OCI-LY7 (cell line): ENCODE measurements at places on chromosomes 1 and 21.

GRCh38 chr1:106194206-106194605 is 862.3 kb upstream of the PRMT6 start:
- DNase-seq: no peak

DNA sequence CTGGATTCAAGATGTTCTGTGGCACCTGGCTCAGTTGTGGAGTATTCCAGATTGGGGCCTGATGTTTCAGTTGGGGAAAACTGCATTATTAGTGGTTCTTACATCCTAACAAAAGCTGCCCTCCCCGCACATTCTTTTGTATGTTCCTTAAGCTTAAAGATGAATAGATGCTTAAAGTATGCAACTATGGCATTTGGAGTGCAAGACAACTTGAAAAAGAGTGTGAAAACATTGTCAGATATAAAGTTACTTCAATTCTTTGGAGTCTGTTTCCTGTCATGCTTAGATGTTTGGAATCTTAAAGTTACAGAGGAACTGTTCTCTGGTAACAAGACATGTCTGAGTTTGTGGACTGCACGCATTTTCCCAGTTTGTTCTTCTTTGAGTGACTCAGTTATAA is 7.2 kb downstream of the FPGT start:
- no peak for DNase-seq

DNA sequence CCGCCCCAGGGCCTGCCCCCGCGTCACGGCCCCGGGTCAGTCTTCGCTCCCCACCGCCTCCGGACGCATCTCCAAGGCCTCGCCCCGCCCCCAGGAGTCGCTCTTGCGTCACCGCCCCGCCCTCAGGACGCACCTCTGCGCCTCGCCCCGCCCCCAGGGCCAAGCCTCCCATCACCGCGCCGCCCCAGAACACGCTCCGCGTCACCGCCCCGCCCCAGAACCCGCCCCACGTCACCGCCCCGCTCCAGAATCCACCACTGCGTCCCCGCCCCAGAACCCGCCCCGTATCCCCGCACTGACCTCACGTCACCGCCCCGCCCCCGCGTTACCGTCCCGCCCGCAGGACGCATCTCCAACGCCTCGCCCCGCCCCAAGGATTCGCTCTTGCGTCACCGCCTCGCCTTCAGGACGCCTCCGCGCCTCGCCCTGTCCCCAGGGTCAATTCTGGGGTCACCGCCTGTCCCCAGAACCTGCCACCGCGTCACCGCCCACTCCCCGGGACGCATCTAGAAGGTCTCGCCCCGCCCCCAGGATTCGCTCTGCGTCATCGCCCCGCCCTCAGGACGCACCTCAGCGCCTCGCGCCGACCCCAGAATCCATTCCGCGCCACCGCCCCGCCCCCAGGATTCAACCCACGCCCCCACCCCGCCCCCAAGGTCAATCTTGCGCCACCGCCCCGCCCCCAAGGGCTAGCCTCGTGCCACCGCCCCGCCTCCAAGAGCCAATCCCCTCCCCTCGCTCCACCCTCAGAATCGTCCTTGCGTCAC is 451 bp upstream of the CASP9 start:
- peak; percentile 99 for DNase-seq

GRCh38 chr1:201119206-201120197 is 7.3 kb upstream of the CACNA1S start:
- DNase-seq: peak; percentile 67

DNA sequence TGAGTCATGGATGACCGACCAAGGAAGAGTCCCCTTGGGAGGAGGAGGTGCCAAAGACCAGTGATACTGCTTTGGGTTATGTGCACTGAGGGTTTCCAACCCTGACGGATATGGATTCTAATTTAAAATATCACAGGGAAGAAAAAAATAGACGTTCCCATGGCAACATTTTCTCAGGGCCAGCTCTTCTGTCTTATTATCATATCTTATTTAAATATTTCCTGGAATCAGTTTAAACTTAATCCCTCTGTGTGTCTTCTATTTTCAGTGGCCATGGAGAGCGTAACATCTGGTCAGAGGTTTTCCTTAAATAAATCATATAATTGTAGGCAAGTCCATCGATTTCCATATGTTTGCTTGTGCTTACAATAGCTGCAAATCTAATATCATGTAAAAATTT is 205.4 kb upstream of the FMN2 start:
- no peak for DNase-seq

DNA sequence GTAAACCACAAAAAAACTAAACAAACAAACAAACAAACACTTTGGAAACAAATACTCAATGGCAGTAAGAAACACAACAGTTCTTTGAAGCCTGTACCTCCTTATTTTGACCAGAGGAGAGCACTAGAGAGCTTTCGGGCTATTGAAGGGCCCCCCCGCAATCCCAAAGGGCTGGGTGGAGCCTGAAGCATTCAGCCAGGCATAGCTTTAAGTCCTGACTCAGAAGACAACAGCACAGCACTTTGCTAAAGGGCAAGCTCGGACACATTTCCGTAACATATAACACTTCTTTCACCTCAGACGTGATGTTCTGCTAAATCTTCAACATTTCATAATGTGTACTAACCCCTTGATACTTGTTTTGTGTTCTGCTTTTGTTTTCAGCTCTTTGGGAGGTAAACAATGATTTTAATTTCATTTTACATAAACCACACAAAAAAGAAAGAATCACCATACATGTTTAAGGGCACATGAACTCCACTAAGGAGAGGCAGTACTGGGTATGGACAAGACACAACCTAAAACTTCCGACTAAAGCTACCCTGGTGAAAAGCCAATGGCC is 9.7 kb upstream of the SHCBP1L start:
- peak; percentile 81 for DNase-seq

DNA sequence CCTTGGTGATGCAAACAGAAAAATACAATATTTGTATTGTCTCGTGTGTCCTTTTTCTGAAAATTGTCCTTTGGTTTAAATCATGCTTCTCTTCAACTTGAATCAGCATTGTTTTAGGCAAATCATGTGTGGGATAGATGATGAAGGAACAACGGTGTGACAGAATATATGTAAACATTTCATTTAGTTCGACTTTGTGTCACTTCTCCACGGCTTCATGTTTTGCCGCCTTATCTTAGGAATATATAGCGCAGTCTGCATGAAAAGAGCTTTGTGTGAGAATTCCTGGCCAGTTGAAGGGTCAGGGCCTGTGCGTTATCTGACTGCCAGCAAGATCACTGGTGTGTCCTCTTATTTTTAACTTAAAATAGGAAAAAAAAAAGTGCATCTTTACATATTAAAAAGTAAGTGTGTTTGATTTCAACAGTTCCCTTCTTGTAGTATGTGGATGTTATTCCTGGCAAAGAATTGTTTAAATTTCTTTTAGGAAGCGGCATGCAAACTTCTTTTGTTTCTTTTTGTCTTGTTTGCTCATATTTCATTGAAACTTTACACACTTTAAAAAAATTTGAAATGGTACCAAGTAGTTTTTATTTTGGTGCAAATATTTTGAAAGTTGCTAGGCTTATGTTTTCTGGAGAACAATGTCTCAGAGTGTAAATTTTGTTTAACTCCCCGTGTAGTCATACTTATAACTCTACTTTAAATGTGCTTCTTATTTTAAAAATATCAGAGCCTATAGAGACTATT is 465.2 kb downstream of the USP25 start:
- no peak for DNase-seq

GRCh38 chr1:225794954-225795353 is 15.0 kb upstream of the EPHX1 start:
- no peak for DNase-seq

GRCh38 chr1:3673381-3674099 is 21.2 kb downstream of the TP73 start:
- DNase-seq: peak; percentile 25

DNA sequence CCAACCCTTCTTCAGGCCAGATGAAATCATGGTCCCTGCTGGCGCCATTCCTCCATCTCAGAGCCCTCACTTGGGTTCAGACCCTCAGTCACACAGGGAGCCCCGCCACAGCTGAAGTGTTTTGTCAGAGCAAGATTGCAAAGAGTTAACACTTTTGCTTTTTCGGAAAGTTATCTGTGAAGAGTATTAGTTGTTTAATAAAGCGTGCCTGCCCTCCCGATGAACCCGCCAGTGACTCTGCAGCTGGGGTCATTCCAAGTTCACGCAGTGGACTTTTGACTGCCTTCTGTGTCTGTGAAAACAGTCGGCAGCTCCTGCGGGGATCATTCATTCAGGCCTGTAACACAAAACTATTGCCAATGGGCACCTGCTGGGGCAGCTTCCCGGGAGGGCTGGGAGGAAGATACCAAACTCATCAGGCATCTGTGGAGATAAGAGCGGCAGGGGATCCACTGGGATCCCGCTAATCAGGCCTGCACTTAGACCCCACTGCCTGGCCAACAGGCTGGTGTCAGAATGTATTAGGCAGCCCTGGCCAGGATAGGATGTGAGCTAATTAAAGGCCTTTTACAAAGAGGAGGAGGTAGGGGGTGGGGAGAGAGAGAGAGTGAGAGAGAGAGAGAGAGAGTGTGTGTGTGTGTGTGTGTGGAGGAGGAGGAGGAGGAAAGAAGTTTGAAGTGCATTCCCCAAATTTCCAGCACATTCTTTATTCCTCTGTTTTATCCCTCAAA is 184.5 kb downstream of the DHRS3 start:
- DNase-seq: no peak

DNA sequence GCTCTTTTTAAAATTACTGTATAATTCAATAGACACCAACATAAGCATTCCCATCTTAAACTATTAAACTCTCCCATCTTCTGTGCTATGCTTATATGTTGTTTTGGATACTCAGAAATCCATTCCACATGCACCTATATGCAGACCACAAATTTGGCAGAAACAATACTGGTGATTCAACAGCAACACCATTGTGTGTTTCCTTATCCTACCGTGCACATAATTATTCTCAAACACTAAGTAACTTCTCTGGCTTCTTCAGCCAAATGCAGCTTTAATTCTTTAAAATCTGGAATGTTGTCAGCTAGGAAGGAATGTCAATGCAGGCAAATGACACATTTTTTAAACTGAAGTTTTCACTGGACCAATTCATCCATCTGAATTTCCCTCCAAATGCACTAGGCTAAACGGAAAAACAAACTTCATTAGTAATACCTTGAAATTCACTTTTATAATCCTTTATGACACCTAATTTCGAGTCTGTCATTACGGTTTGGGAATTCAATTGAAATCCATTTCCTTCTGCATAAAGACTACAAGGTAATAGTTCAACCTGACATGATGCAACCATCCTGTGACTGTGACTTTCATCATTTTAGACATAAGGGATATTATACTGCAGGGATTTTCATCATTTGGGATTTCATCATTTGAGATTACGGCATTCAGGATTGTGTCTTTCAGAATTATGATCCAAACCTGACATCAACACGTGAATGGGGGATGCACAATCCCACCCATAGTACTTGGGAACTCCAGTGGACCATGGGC is 308.5 kb downstream of the LTN1 start:
- DNase-seq: no peak

GRCh38 chr1:183901748-183902330 is 96.9 kb downstream of the RGL1 start:
- no peak for DNase-seq

GRCh38 chr1:150420560-150421265 is 56.8 kb downstream of the RPRD2 start:
- no peak for DNase-seq

DNA sequence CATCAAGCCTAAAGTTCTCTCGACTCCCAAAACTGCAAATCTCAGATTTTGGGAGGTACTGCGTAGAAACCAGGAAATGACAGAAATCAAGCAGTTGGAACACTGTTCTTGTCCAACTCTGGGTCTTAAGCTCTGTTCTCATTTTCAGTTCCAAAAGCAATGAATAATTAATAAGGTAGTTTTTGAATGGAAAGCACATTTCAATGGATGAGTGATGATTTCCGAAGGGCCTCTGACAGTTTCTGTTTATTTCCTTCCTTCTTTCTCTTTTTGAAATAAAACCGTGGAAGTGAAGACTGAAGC is 20.9 kb upstream of the TARBP1 start:
- DNase-seq: no peak

DNA sequence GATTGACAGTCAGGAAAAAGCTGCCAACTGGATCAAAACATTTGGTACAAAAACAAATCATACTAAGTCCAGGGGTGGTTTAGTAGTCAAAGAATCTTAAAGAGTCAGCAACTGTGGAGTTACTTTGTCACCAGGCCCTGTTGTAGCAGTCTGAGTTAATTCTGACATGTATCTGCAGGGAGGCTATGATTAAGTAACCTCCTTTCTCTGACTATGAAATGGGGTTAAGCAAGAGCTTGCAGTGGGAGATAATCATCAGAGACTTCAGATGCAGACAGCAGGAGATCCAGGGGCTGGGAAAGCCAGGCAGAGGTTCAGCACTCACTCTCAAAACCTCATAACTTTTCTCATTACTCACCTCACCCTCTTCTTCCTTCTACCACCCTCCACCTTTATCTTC is 99.2 kb upstream of the BTG3 start:
- no peak for DNase-seq

DNA sequence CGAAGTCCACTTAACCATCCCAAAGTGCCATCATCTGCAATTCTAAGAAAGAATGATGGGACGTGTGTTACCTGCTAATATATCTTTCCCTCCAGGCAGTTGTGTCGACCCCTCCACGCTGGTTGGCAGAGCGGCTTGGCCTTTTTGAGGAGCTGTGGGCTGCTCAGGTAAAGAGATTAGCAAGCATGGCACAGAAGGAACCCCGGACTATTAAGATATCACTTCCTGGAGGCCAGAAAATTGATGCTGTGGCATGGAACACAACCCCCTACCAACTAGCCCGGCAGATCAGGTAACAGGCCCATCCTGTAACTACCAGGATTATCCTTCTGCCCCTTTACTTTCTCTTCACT is 520 bp downstream of the TARS2 start:
- no peak for DNase-seq

DNA sequence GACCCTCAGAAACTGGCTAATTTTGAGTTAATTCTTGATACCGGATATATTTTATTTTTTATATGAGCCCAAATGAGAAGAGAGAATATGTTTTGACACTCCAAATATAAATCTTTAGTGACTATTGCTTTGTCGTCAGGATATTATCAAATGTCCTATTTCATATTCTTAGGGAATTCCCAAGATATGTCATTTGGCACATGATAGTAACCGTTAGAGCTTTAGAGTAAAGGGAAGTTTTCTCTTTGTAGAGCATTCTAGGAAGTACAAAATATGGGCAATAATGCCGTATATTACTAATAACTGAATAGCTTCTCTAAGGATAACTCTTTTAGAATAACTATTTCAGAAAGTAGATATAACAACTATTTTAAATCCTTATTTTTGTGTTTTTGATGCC is 8.3 kb upstream of the AMY2B start:
- DNase-seq: no peak

GRCh38 chr1:230696722-230697437 is 17.0 kb downstream of the AGT start:
- DNase-seq: no peak

GRCh38 chr1:40782371-40782956 is 1.1 kb upstream of the KCNQ4 start:
- no peak for DNase-seq

GRCh38 chr1:172545396-172546004 is 12.6 kb downstream of the SUCO start:
- peak; percentile 33 for DNase-seq

GRCh38 chr1:154881820-154882535 is 11.9 kb upstream of the KCNN3 start:
- no peak for DNase-seq
